ENCODE measurements at places on chromosomes 12 and 14.

DNA sequence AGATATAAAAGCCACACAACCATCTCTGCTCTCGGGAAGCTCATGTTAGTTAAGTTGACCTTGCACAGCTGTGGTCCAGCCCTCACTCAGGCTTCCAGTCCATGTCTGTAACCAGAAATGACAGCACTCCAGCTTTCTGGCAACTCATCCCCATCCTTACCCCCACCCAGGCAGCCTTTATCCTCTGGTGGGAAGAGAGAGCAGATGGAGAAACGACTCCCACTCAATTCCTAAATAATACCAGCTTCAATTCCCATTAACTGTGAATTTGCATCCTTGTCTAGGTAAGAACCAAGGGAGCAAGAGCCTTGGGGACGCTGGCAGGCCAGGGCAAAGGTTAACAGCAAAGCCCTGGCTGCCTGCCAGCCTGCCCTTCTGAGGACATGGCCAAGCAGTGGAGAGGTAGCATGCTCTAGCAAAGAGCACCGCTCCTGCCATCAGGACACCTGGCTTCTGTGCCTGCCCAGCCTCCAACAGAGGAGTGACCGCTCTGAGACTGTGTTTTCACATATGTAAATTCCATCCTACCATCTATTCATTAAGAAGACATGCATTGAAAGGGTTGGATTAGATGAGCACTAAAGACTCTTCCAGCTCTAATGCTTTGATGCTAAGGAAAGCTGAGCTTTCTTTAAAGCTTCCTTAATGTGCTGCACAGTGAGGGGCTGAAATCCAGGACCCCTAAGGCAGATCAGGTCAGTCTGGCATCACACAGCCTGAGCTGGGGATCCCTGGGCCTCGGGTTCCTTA, 236.1 kb downstream of the GRIN2B start:
- DNase-seq: no peak

- no peak for DNase-seq
Measured at GRCh38 chr14:62269204-62269603, 507.0 kb downstream of the SNAPC1 start.

DNA sequence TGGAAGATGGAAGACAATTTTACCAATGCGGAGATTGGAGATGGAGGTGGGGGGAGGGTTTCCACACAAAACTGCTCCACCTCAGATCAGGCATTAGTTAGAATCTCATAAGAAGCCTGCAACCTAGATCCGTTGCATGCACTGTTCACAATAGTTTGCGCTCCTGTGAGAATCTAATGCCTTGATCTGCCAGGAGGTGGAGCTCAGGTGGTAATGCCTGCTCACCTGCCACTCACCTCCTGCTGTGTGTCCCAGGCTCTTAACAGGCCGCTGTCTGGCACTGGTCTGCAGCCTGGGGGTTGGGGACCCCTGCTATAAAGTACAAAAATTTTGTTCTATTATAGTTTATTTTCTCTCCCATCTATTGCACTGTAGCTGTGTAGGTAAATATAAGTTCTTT, 84.9 kb upstream of the FOXG1 start:
- DNase-seq: no peak

DNA sequence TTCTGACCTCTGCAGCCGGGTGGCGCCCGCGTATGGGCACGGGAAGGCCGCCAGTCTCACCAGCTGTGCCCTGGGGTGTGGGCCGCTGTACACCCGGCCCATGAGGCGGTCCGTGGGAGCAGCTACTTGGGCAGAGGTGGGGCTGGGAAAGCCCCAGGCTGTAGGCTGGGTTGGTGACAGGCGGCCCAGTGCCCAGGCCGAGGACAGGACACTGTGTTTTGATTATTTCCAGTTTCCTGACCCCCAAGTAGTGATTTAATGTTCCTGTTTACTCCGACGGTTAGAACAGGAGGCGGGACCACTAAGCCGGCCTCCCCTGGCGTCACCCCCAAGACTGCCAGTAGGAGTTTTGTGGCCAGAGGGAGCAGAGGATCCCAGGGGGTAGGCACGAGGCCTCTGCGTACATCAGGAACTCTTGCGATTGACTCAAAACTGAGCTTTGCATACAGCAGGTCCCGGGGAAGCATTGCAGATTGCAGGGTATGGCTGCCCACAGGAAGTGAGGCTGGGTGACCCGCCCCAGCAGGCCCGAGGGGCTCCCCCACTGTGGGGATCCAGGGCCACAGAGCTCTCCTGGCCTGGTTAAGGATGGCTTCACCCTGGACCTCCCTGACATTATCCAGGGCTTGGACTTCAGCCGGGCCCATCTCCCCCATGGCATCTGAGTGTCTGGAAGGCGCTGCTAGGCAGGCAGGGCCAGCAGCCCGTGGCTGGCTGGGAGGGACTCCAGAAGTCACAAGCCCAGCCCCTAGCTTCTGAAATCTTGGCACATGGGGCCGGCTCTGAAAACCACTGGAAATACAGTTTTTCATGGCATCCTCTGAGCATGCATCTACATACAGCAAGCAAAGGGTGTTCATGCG, 42.5 kb upstream of the DIO3 start:
- no peak for DNase-seq

DNA sequence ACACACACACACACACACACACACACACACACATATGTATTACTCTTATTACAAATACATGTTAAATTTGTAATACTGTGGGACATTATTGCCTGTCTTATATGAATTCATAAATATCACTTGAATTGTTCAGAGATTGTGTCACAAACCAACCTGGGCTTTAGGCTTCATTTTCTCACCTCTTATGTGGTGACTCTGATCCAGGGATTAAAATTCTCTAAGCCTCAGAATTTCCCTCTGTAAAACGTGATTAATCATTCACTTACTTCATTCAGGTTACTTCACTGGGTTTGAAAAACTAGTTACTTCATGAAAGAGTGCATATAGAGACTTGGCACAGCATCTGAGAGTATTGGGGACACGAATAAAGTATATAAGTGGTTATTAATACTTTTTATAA, 240.3 kb upstream of the PDZRN4 start:
- no peak for DNase-seq

DNA sequence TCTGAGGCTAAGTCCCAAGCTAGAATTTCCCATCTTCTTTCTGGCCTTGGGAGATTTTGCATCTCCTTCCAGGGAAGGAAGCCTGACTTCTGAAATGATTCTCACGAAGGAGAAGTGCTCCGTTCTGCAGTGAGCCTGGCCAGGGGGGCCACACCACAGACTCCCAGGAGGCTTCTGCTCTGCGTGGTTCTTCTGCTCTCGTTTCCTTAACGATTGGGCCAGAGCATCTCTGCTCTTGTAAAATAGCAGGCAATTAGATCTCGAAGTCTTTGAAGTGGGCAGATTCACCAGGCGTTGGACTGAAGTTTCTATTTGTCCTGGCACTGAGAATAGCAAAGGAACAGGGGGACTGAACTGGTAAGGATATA, 6.7 kb upstream of the BATF start:
- no peak for DNase-seq

GRCh38 chr14:99521176-99522024, 40.2 kb downstream of the CCNK start:
- DNase-seq: no peak

DNA sequence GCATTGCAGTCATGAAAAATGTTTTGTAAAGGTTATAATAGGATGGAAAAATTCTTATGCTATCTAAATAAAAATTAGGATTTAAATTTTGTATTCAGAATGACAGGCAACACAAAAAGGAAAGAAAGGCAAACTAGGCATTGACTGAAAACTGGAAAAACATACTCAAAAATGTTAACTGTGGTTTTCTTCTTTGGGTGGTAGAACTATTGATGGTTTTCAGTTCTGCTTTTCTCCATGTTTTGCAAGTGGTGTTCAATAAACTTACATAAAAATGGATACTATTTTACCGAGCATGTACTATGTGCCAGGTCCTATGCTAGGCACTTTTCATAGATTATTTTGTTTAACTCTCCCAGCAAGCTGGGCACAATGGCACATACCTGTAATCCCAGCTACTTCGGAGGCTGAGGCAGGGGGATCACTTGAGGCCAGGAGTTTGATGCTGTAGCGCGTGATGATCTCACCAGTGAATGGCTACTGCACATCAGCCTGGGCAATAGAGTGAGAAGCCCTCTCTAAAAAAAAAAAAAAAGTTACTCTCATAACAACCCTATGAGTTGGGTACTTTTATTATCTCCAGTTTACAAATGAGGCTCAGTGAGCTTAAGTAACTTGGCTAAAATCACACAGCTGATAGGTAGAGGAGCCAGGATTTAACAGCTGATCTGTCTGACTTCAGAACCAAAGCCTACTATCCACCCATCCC, 26.3 kb upstream of the TCP11L2 start:
- DNase-seq: no peak

All from fibroblast of skin of left quadriceps (primary cell).